RCC 7860 (cell line): ENCODE measurements at places on chromosomes 5 and 9.

DNA sequence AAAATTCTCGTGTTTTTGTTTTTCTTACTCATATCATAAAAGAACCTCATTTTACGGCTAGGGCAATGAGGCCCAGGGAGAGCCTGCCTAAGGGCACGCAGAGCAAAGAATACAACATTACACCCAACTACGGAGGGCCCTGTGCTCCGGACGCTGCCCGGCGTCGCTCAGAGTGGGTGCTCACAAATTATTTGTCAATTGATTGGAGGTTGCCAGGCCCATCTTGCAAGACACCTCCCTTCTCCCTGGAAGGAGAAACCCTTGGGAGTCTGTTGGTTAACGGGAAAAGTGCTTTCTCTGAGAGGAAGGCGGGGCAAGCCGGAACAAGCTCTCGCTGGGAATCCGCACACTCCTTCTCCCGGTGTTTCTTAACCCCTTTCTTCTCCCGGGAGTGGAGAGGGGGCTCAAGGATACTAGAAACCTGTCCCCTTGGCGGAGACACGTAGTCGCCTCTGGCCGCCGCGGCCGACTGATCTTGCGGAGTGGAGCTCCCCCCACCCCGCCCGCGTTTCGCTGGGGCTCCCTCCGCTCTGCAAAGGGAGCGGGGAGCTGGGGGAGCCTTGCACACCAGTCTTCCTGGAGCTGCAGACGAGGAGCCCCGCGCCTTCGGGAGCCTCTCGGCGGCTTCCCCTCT is 599.3 kb upstream of the SGCD start:
- no peak for DNase-seq

DNA sequence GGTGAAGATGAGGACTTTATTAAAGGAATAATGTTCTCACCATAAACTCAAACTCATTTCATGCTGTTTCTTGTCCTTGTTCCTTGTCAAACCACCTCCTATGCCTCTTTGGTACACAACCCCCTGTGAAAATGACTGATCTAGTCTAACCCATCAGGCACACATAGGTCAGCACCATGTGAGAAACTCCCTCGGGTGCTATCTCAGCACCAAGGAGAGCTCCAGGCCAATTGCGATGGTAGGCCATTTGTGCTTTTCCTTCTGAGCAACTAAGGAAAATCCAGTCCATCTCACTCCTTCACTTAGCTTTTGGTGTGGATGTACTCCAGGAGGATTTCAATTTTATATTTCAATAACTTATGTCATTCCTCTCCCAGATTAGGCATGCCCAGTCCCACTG is 199.8 kb downstream of the ZNF608 start:
- DNase-seq, result no peak

- peak; percentile 83 for DNase-seq
Observed at GRCh38 chr9:120394058-120394669, 185.8 kb downstream of the CDK5RAP2 start.

DNA sequence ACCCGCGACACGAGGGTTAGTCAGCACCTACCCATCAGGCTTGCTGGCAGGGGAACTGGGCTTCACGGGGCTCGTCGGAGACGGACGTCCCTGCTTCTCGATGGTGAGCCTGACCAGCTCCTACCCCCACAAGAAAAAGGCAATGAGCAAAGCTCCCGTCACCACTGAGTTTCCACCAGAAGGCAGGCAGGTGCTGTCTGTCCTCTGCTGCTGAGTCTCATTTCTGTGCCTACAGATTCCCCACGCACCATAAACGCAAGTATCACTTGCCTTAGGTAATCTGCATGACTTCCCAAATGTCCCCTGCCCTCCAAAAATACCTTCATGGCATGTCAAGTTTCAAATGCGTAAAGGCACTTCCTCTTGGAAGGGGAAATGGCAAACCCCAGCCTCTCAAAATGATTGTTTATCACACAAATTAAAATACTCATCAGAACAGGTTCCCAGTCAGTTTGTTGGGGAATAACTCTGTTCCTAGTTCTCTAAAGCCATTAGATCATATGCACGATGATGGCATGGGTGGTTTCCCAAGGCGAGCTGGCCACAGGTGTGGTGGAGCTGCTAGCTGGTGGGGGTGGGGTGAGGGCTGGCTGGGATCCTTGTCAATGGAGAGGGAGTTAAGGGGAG is 85.0 kb downstream of the PRRT1B start:
- DNase-seq, result no peak

GRCh38 chr5:140497897-140498296 is 49.6 kb upstream of the EIF4EBP3 start:
- no peak for DNase-seq

DNA sequence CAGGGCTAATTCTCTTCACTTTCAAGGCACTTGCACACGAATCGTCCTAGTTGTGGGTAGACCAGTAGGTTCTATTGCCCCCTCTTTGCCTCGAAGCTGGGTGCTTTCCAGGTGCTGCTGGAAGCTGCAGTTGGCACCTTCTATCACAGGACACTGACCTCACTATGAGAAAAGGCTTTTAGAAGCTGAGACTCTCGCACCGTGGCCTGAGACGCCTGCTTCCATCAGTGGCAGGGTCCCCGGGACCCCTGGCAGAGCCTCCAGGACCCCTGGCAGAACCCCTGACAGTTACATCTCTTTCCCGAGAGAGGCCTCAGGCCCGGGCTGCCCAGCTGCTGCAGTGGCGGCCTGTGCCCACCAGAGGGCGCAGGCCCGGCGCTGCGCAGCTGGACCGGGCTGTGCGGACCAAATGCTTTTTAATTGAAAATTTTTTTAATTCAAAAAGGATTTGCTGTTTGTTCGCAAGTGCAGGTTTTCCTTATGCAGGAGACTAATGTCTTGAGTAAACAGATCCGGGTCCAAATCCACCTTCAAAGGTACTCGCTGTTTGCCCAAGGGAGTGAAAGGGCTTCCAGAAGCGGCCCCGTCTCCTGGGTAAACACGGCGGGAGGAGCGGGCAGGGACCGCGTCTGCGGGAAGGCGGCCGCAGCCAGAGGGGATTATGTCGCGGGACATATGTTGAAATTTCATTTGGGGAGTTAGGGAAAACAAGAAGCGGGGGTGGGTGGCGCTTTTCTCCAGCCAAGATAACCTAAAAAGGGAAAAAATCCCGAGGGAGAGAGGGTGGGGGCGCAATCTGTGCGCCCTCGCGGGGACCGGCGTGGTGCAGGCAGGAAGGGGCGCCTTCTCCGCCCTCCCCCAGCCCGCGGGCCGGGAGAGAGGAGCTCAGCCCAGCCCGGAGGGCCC is 114.5 kb upstream of the LMX1B start:
- DNase-seq, result no peak

- DNase-seq, result no peak
Observed at GRCh38 chr5:93510626-93511380, 70.2 kb downstream of the NR2F1-AS1 start.

DNA sequence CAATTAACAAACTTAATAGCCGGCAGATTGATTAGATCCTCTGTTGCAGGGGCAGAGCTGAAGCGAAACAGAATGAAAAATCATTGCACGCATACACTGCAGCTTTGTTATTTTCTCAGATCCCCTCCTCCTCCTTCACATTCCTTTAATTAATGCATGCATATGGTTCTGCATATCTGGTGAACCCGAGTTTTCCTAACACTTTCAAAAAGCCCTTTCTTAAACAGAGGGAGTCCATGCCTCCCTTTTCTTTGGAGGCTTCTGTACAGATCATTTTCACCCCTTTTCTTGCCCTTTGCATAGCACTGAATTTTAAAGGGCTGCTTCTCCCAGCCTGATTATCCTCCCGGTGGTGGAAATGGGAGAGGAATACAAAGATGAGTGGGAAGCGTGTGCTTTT is 136.6 kb upstream of the TBCA start:
- DNase-seq, result no peak

DNA sequence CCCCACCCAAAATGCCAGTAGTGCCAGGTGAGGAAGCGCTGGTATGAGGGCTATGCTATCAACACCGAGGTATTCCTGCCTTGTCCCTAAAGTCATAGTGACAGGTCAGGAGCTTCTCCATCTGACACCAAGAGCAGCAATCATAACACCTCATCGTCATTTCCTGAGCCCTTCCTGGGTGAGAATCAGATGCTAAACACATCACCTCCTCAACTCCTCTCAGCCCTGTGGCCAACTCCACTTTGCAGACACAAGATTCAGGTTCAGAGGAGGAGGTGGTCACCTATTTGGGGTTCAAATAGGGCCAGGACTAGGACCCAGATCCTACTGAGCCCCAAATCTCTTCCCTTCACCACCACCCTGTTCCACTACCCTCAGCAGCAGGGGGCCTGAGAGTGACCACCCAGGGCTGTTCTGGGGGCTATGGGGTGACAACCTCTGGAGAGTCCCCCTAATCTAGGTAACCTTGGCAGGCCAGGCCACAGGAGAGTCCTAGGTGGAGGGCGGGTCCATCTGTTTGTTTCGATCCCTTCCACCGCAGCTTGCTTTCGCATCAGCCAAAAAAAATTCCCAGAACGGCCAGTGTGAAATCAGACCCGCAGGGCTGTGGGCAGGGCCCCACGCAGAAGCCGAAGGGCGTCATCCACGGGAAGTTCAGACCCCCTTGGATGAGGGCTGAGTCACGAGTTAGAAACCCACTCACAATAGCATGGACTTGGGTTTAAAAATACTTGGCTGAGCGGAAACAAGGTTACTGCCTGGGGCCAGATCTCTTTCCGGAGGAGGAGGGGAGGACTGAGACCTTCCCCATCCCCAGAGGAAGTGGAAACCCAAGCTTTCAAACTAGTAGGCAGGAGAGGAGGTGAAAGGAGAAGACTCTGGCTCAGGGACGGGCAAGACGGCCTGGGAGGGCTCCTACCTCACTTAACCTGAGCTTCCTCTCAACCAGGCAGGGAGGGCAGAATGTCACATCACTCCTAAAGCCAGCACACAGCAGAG is 8.7 kb downstream of the STK10 start:
- DNase-seq, result no peak

DNA sequence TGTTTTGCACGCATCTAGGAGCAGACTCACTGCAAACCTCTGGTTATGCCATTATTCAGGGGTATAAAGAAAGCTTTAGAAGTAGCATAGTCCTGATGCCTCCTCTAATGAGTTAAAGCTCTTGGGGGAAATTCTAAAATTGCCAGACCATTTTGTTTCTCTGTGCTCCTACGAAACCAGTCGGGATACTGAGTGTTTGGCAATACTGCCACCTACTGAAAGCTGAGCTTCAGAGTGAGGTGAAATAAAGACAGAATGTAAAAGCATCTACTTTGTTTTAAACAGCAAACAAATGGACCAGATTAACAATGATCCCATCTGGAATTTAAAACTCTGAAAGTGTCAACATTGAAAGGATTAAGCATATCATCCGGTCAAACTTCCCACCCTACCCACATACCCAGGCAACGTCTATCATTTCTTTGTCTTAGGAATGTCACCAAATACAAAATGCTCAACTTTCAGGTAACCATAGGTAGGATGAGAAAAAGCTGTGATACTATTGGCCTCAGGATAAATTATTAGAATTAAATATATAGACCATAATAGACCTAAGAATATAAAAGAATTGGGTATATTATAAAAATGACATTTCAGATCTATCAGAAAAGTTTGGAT is 77.8 kb upstream of the SHISAL2B start:
- peak; percentile 4 for DNase-seq
